ENCODE measurements at places on chromosomes 7 and 10.

- no peak for DNase-seq
Measured at GRCh38 chr10:72615970-72616369, 9.9 kb downstream of the MICU1 start.

- no peak for DNase-seq
Measured at GRCh38 chr7:137656850-137657232, 189.9 kb downstream of the DGKI start.

DNA sequence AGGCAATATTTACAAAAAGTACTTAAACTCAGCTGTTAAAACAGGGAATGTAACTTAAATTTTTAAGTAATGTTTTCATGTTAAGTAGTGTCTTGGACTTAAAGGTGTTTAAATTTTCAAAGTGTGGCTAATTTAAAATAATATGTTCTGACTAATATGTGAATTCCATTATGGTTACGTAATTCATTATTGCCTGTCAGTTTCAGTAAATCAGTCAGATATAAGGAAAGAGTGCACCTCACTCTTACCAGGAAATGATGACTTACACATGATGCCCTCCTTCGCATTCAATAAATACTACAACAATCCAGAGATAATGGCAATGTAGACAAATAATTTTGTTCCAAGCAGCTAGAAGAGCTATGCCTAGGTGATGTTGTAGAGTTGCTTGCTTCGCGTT, 69.0 kb upstream of the WNT16 start:
- DNase-seq: no peak

DNA sequence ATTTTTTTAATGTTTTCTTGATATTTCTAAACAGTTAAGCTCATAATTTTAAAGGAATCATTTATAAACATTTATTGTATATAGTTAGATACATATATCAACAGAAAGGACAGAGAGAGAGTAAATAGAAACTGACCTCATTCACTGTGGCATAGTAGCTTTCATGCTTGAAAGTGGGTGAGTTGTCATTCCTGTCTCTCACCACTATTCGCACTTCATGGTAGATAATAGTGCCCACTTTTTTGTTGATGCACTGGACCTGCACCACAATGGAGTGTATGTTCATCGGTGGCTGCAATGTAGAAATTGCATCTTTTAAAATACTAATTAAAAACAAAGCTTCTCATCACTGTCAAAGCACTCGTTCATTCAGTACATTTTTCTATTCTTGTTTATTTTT, 432.0 kb downstream of the PCDH15 start:
- no peak for DNase-seq

DNA sequence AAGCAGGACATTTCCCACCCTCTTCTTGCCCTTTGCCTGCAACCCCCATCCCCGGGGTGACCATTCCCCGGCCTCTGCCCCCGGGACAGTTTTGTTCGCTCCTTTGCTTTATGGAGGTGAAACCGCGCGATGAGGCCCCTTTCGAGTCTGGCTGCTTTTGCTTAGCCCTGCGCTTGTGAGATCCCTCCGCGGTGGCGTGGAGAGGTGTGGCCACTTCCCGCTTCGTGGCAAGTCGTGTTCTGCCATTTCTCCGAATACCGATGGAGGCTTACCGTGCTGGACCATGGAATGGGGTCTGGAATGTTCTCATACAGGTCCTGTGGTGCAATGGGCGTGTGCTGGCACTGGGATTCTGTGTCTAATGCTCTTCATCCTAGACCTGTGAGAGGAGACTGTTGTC, 106.7 kb downstream of the LHPP start:
- no peak for DNase-seq

- DNase-seq: no peak
Measured at GRCh38 chr10:130814610-130815009, 496.9 kb downstream of the TCERG1L start.

- DNase-seq: no peak
Measured at GRCh38 chr10:115118346-115118745, 25.2 kb downstream of the ATRNL1 start.

DNA sequence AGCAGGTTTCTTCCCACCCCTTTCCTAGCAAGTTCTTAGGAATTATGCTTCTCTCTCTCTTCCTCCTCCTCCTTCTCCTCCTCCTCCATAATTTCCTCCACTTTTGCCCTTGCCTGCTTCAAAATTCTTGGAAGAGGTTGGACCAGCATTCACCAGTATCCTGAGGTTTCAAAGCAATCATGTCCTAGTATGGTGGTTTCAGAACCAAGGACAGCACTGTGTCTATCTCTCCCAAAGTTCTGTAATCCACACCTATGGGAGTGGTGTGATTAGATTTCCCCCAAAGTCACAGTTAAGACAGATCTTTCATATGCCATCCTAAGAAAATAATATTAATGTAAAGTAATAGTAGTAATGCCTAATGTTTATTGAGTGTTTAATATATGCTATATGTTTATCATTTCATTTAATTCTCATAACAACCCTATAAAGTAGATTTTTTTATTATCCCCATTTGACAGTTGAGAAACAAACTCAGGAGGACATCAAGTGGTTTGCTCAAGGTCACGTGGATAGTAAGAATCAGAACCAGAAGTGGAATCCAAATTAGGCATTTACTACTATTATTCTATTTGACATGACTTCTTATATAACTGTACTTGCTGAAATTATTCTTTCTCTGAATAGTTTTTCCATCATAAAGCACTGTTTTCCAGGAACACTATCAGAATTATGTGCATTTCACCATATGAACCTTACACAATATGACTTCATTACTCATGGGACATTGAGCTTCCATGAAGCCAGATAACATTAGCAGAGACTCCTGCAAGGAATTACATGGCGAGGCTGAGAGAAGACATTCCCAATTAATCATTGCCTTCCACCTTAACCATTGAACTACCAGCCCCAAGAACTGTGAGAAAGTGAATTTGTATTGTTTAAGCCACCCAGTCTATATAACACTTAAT, 91.4 kb downstream of the IPMK start:
- DNase-seq: no peak

DNA sequence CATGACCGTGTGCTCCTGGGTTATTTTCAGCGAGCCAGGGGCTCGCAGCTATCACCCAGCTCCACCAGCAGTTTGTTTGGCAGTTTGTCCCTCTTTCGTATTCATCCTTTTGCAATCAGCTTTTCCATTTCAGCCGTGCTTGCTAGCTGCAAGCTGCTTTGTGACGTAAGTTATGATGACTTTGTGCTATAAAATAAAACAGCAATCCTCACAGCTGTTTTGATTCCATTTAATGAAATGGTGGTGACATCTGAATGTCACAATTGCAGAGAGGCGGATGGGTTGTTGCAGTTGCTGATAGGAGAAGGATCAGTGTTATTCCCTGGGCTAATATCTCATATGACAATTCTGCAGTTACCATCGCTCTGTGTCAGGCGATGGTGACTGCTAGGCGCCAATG, 251.7 kb downstream of the SNX10 start:
- DNase-seq: no peak

GRCh38 chr10:46296641-46297141, 9.9 kb downstream of the ANTXRL start:
- no peak for DNase-seq

- DNase-seq: peak; percentile 46
Measured at GRCh38 chr10:13099666-13100348, at the start of gene OPTN. OPTN (plus strand) TSS chr10:13100163; CDS start chr10:13109123, 8,960 bp downstream.

DNA sequence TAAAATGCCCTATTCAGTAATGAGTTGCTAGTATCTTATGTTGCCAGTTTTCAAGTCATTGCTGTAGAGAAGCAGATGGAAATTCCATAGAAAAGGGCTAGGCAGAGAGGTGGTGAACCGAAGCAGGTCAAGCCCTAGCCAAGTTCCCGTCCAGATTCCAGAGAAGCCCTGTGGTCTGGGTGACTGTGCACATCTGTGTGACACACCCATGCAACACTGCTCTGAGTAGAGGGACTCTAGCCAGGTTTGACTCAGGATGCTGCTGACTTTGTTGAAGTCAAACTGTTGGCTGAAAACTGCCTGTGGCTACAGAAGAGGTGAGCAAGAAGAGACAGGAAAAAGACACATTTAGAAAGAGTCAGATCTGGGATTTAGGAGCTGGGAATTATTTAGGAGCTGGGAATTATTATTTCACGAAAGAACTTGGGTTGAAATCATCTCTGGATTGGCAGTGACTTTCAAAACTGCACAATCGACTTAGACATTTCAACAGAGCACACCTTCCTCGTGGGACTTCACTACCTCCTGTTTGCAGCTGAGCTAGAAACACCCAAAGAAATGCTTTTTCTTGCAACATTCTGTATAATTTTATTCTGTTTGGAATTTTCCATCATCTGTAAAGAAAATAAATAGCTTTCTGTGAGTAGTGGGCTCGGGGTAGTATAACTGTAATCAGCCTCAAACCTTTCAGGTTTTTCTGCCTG, 149.1 kb upstream of the PRKCQ start:
- no peak for DNase-seq

- DNase-seq: no peak
Measured at GRCh38 chr10:73522263-73522662, 26.4 kb upstream of the PPP3CB start.

DNA sequence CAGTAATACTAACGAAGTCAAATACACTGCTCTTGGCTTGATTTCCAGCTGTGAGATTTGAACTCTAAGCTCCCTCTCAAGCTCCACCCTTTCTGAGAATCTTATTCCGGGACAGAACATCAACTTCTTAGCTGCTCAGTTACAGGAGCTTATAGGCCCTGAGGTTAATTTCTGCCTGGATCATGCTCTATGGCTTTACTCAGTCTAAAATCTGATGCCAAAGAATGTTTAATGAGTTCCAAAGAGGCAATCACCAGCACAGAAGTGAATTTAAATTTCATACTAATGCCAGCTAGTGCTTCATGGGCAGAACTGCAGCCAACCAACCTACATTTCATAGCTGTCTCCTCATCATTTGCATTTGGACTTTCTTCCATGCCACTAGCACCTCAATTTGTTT, 707.2 kb downstream of the MAGI2 start:
- no peak for DNase-seq

GRCh38 chr10:72355214-72355555, 466 bp upstream of the DNAJB12 start:
- DNase-seq: no peak

DNA sequence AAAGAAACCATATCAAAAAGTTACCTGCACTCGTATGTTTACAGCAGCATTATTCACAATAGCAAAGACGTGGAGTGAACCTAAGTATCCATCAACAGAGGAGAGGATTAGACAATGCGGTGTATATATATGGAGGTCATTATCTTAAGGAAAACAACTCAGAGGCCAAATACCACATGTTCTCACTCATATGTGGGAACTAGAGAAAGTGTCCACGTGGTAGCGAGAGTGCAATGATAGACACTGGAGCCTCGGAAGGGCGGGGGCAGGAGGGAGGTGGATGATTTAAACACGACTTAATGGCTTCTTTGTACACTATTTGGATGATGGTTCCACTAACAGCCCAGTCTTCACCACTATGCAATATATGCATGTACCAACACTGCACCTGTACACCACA, 40.1 kb upstream of the RNF32 start:
- DNase-seq: no peak

DNA sequence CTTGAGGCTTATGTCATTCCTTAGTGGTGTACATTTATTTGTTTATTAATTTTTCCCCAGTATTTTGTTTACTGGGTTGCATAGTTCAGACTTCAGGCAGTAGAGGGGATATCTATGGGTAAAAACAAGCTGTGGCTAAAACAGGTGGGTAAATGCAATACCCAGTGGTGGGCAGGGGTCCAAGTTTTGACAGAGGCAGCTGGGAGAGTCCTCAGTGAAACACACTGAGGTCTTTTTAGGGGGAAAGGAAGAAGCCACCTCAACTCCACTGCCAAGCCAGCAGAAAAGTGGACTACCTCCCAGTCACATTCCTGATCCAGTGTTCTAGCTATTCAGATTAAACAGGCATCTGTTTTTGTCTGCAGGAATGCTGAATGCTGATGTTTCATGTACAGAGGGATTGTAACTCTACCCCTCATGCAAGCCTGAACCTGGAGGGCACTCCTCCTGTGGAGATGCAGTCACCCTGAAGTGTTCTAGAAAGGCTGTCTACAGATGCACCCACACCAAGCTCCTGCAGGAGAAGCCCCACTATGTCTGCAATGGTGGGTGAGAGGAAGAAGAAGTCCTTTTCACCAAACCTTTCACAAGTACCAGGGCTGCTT, 757.8 kb downstream of the INHBA start:
- no peak for DNase-seq

- no peak for DNase-seq
Measured at GRCh38 chr7:105611856-105612775, 30.8 kb upstream of the EFCAB10 start.

GRCh38 chr10:13790196-13790595, 203.4 kb downstream of the PRPF18 start:
- no peak for DNase-seq

DNA sequence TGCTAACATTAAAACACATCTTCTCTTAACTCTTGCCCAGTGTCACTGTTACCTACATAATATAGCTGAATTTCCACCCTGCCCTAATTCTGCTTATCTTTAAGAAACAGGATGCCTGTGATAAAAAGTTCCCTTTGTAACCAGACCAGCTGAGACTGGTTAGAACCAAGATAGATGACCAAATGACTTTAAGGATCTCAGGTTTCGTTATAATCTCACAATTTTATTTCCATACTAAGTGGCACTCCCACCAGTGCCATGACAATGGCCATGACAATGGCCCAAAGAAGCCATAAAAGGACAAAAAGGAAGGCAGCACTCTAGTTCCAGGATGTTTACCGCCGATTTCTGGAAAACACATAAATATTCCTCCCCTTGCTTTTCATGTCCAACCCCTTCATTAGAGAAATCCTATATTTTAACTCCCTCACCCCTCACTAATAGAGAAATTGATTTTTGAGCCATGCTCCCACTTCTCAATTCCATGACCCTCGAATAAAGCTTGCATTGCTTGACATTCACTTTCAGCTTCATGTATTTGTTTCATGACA, 126.1 kb downstream of the ELAPOR2 start:
- DNase-seq: no peak

DNA sequence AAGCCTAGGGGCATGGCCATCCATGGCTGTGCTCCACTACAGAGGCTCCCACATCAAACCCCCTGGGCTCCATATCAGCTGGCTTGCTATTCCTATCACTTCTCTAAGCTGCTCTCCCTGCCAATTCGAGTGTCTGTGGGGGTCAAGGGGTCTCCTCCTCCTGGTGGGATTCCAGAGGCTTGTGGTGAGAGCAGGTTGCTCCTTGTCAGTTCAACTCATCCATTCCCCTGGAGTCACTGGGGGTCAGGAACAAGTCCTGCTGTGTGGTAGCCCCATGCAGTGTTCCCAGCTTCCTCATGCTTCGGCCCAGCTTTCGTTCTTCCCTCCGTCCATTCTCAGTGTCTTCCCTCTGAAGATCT, 86.6 kb upstream of the UNC5B start:
- DNase-seq: no peak

- no peak for DNase-seq
Measured at GRCh38 chr10:96370584-96371157, 11.9 kb upstream of the OPALIN start.

Measured in stimulated activated CD8-positive, alpha-beta memory T cell treated with anti-CD3 and anti-CD28 coated beads, Interleukin-2, amount 100 ng/mL, for 1 hour (primary cell).